Cardiac atrium fibroblast (primary cell): ENCODE measurements at places on chromosomes 6 and 20. TPM values are rescaled to one million over a fixed set of nuclear protein-coding genes. Genes with fewer than 3 reads are reported as not detected.

Gene MSH5
- 2.1 and 4.3 TPM in 2 replicates for total RNA-seq

Gene MYH7B
- total RNA-seq = not detected in 2 replicates

Gene TGM3
- not detected in 2 replicates for total RNA-seq

Gene RHAG
- not detected in 2 replicates for total RNA-seq

Gene BPI
- not detected in 2 replicates for total RNA-seq

Gene TCF21
- 53.0 and 55.2 TPM in 2 replicates for total RNA-seq

Gene KCNB1
- 0.18 and 2.4 TPM in 2 replicates for total RNA-seq

Gene C6orf120
- 31.1 and 44.9 TPM in 2 replicates for total RNA-seq

Gene TRIM38
- total RNA-seq = 7.0 and 9.2 TPM in 2 replicates

Gene DNMT3B
- 0.65 and 2.5 TPM in 2 replicates for total RNA-seq

Gene SLC22A2
- not detected in 2 replicates for total RNA-seq

Gene TSPO2
- not detected in 2 replicates for total RNA-seq

Gene PHF3
- 17.0 and 23.5 TPM in 2 replicates for total RNA-seq

Gene OLIG3
- total RNA-seq = not detected in 2 replicates

Gene GJA1
- total RNA-seq = 96.2 and 113 TPM in 2 replicates

Gene TP53TG5
- total RNA-seq = not detected in 2 replicates

Gene CDH26
- total RNA-seq = 0.32 TPM in 1 of 2 replicates, not detected in the other

Gene KIF25
- total RNA-seq = not detected in 2 replicates

Gene ABHD16B
- not detected in 2 replicates for total RNA-seq

Gene TRPC4AP
- total RNA-seq = 81.2 and 83.3 TPM in 2 replicates

Gene STMND1
- total RNA-seq = not detected in 2 replicates

Gene ELOVL4
- 4.5 and 6.5 TPM in 2 replicates for total RNA-seq

Gene GNAS-AS1
- 0.32 and 0.36 TPM in 2 replicates for total RNA-seq

Gene GRM4
- not detected in 2 replicates for total RNA-seq

Gene PAX1
- not detected in 2 replicates for total RNA-seq

Gene ABRACL
- 46.2 and 64.5 TPM in 2 replicates for total RNA-seq

Gene GTSF1L
- total RNA-seq = not detected in 2 replicates

Gene FAM209B
- not detected in 2 replicates for total RNA-seq

Gene ALDH5A1
- total RNA-seq = 1.4 and 1.6 TPM in 2 replicates

Gene SYNCRIP
- total RNA-seq = 49.6 and 57.7 TPM in 2 replicates

Gene SPATS1
- not detected in 2 replicates for total RNA-seq

Gene BPIFB2
- total RNA-seq = not detected in 2 replicates

Gene SLC17A3
- total RNA-seq = not detected in 2 replicates

Gene RTEL1
- total RNA-seq = 7.1 and 9.6 TPM in 2 replicates

Gene SNPH
- 4.5 and 5.5 TPM in 2 replicates for total RNA-seq

Gene HLA-A
- total RNA-seq = 528 and 669 TPM in 2 replicates

Gene BPHL
- 12.5 and 17.0 TPM in 2 replicates for total RNA-seq

Gene RIPPLY2
- not detected in 2 replicates for total RNA-seq

Gene GPR63
- total RNA-seq = under 0.01 TPM in 1 of 2 replicates, not detected in the other

Gene NKAPL
- 0.36 and 2.3 TPM in 2 replicates for total RNA-seq

Gene PNPLA1
- 0.49 TPM in 1 of 2 replicates, not detected in the other for total RNA-seq

Gene PRL
- not detected in 2 replicates for total RNA-seq

Gene DNAH8
- total RNA-seq = not detected in 2 replicates

Gene MYLK2
- under 0.01 TPM in 1 of 2 replicates, not detected in the other for total RNA-seq

Gene ELOVL2
- 7.0 and 60.1 TPM in 2 replicates for total RNA-seq

Gene MGME1
- 2.5 and 7.0 TPM in 2 replicates for total RNA-seq

Gene SYNDIG1
- not detected in 2 replicates for total RNA-seq
